Activated T-helper 9 cell treated with anti-CD3 and anti-CD28 coated beads, Interleukin-2, amount 50 U/mL, for 16 hours (primary cell): ENCODE measurements at places on chromosomes 11 and 22.

DNA sequence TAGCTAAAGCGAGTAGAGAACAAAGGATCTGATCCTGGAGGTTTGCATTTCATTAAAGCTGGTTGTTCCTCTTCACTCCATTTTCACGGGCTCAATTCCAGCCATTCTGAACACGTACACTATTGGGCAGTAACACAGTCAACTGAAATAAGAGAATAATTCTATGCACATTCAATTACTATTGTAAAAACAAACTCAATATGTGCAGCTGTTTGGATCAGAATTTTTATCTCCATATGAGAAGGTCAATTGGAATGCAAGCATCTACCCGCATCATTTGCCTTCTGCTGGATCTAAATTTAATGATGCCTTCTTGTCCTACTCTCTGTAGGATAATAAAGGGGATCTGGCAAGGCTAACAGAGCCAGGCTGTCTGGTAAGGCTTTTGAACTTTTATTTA lies 562.8 kb upstream of the CCDC179 start:
- no peak for DNase-seq

DNA sequence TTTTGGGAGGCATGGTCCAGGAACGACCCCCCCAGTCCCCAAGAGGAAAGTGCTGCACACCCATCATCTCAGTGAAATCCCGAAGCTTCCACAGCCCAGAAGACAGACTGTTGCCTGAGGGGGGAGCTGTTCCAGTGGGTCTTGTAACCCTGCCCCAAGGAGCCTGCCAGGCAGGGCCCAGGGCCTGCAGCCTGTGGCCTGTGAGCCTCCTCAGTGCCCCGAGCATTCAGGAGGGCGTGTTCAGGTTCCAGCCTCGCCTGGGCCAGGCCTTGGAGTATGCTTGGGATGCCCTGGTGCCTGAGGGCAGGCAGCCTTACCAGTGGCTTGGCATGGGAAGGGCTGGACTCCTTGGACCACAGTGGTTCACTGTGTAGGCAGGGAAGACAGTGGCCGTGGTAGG lies 18.0 kb upstream of the CABP2 start:
- no peak for DNase-seq

DNA sequence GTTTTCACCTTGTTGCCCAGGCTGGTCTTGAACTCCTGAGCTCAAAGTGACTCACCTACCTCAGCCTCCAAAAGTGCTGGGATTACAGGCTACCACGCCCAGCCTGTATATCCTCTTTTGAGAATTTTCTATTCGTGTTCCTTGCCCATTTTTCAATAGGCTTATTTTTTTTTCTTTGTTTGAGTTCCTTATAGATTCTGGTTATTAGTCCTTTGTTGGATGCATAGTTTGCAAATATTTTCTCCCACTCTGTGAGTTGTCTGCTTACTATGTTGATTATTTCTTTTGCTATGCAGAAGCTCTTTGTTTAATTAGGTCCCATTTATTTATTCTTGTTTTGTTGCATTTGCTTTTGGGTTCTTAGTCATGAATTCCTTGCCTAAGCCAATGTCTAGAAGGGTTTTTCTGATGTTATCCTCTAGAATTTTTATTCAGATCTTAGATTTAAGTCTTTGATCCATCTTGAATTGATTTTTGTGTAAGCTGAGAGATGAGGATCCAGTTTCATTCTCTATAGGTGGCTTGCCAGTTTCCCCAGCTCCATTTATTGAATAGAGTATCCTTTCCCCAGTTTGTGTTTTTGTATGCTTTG lies 17.7 kb upstream of the ZBED5 start:
- DNase-seq: no peak

DNA sequence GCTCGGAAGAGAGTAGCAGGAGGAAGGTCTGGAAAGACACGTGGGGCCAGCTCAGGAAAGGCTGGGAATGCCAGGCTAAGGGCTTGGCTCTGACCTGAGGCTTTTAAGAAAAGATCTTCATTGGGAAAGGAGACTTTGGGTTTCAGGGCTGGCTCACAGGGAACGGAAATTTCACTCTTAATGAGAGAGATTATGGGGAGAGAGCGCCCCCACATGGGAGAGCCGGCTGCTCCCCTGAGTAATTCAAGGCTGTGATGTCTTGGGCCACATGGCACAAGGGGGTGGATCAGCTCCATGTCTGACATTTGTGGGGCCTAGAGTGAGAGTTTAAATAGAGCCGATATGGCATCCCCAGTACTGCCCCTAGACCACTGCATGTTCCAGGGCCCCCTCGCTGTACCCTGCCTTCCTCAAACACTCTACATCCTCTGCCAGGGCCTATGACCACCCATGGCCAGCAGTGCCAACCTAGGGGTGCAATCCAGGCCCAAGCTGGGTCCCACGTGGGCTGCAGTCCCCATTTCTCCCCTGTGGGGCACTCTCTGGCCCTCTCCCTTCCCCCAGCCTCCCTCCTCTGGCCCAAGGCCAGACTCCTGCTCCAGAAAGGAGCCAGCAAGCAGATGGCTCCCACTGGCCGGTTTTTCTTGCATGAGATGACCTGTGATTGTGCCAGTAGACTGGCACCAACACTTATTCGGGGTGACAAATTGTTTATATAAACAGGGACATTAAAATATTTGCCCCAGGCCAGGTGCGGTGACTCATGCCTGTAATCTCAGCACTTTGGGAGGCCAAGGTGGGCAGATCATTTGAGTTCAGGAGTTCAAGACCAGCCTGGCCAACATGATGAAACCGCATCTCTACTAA lies 75.2 kb downstream of the ISX start:
- DNase-seq: no peak

GRCh38 chr22:26958378-26958777 lies 301.0 kb downstream of the MIAT start:
- no peak for DNase-seq

- no peak for DNase-seq
Measured at GRCh38 chr11:121968638-121969037, 147.4 kb downstream of the BLID start.

- DNase-seq: no peak
Measured at GRCh38 chr22:17121233-17122195, at the start of gene TMEM121B. TSS of gene TMEM121B (minus strand) at chr22:17121360. CDS start at chr22:17121127, 233 bp downstream.

DNA sequence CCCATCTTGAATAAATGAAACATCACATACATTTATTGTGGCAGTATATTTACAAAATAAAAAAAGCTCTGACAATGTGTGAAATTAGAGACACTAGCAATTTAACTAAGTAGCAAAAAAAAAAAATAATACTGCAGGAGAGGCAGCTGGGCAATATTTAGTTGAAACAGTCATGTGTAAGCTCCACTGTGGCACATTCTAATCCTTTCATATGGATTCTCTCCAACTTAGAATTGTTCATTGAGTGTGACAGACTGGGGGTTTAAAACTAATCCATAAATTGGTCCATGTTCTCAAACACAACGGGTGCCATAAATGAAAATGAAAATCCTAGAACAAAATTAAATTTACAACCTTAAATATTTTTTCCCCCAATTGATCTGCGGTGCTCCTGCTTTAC lies 302.1 kb downstream of the CADM1 start:
- DNase-seq: no peak

- no peak for DNase-seq
Measured at GRCh38 chr22:38694940-38695339, 5.8 kb downstream of the JOSD1 start.

DNA sequence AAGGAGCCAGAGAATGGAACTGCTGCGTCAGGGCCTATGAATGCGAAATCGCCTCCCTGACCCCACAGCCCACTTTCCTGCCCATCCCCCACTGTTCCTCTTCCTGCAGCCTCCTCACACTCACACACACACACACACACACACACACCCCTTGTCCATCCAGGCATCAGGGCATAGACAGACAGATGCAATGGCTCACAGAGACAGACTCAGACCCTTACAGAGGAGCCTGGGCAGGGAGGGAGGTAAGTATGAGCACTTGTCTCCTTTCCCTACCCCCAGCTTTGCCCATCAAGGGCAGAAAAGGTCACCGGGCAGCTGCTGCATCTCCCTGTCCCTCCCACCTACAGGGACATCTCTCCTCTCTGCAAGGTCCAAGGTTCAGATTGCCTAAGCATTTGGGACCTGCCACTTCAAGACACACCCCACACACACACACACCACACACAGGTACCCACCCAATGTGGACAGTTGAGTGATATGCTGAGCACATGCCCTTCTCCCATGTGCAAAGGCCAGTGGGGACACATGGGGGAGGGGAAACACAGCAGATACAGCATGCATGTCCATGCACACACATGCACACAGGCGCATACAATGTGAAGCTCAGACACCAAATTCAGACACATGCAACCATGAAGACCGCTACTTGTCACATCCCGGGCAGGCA lies 2.0 kb upstream of the NRXN2 start:
- DNase-seq: no peak

GRCh38 chr22:48506506-48507145 lies 1321.0 kb downstream of the BRD1 start:
- no peak for DNase-seq

- no peak for DNase-seq
Measured at GRCh38 chr22:23137468-23137867, 4.3 kb downstream of the RSPH14 start.

- no peak for DNase-seq
Measured at GRCh38 chr11:106091480-106092123, 14.1 kb downstream of the AASDHPPT start.

DNA sequence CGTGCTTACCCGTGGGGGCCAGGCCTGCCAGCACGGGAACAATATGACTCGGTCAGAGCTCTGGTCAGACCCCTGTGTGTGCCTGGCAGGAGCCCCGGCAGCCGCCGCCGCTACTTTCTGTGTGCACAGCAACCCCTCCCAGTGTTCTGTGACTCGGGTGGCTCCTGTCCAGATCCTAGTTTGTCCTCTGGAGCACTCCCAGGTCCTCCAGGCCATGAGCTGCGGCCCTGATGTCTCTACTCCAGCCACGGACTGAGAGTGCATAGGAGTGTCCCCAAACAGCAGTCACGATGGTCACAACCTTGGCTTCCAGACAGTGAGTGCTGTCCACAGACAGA lies 3.2 kb downstream of the NDUFS8 start:
- DNase-seq: no peak

- no peak for DNase-seq
Measured at GRCh38 chr22:31139866-31140716, at the start of gene PLA2G3. TSS of gene PLA2G3 (minus strand) at chr22:31140508. CDS start at chr22:31140354, 154 bp downstream.

DNA sequence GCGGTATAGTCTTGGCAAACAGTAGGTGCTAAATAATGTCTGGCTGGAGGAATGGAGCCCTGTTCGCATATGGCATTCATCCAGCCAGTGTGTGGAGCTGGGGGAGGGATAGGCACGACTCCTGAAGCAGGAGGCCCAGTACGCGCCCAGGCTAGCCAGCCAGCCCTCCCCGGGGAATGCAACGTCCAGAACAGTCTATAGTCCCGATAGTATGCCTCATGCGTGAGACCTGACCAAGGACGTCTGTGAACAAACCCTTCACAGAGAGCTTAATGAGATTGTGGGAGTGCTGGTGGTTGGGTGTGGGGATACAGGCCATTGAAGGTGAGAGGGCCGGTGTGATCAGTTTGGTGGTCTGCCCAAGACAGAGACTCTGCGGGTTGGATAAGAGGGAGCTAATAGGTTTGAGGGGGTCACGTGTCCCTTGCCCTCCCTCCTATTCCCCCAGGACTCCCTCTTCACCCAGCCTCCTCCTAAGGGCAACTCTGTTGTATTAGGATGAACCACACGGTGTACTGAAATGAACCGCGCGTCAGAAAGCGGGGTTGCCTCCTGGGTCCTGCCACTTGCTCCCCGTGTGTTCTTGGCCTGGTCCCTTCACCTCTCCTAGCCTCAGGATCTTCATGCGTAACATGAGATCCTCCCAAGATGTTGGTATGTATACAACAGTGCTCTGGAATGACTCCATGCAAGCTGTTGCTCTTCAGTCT lies 987 bp upstream of the GRIK4 start:
- DNase-seq: no peak

DNA sequence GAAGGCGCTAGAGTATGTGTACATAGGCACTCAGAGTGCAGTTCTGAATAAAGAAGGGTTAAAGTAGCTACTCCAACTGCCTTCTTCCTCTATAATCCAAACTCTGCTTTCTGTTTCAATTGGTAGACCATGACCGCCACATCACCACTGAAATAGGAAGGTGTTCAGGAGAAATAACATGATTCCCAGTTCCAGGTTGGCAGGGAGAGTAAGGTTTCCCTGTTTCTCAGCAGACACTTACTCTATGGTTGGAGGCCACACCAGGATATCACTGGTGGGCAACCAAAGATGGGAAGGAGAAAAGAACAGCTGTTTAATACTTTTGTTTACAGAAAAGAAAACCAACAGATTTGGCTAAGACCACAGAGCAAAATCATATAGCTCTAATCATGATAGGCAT lies 37.9 kb downstream of the PAK1 start:
- DNase-seq: no peak
